ENCODE measurements at places on chromosomes 4 and X.

DNA sequence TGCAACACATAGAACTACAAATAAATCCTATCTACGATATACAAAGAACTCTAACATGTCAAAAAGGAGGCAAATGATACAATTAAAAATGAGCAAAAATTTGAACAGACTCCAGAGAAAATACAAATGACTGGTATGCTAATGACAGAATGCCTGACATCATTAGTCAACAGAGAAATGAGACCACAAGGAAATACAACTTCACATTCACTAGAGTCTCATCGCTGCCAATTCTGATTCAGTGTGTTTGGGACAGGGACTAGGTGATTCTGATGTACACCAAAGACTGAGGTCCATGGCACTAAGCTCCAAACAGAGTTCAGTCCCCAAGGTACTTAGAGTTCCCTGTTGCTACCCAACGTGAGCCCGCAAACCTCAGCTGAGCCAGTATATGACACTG lies 23.4 kb downstream of the SLC2A9 start:
- DNase-seq, result no peak

DNA sequence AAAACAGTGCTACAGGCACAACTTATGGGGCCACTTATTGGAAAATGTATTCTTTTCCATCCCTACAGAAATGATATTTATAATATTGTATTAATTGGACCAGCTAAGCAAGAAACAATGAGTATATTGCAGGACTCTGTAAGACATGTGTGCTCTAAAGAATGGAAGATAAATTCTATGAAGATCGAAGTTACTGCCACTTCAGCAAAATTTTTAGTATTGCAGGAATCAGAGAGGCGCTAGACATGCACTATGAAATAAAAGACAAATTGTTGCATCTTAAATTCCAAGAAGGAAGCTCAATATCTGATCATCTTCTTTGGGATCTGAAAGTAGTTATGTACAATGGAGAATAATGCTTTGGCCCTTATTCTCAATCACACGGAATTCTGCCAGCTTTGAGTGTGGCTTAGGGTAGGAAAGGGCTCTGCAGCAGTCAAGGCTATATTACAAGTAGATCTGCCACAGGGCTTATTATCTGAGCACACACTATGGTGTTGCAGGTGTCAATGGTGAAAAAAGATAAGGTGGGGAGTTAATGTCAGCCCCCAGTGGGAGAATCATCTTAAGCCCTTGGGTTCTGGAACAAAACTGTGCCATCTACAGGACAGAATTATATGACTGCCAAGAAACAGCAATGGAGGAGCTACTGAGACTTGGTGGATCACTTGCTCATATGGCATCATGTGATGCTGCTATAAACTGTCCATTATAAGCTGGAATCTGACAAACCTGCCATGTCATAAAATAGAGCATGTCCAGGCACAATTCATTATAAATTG lies 334.0 kb upstream of the NDST3 start:
- DNase-seq, result no peak

DNA sequence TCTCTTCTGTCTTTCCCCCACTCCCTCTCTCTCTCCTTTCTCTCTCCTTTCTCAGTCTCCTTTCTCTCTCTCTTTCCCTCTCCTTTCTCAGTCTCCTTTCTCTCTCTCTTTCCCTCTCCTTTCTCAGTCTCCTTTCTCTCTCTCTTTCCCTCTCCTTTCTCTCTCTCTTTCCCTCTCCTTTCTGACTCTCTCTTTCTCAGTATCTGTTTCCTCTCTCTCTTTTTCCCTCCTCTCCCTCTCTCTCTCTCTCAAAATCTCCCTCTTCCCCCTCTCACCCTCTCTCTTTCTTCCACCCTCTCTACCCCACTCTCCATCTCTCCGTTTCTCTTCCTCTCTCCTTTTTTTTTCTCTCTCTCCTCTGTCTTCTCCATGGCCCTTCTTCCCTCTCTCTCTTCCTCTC lies 258.8 kb downstream of the ASMT start:
- no peak for DNase-seq

DNA sequence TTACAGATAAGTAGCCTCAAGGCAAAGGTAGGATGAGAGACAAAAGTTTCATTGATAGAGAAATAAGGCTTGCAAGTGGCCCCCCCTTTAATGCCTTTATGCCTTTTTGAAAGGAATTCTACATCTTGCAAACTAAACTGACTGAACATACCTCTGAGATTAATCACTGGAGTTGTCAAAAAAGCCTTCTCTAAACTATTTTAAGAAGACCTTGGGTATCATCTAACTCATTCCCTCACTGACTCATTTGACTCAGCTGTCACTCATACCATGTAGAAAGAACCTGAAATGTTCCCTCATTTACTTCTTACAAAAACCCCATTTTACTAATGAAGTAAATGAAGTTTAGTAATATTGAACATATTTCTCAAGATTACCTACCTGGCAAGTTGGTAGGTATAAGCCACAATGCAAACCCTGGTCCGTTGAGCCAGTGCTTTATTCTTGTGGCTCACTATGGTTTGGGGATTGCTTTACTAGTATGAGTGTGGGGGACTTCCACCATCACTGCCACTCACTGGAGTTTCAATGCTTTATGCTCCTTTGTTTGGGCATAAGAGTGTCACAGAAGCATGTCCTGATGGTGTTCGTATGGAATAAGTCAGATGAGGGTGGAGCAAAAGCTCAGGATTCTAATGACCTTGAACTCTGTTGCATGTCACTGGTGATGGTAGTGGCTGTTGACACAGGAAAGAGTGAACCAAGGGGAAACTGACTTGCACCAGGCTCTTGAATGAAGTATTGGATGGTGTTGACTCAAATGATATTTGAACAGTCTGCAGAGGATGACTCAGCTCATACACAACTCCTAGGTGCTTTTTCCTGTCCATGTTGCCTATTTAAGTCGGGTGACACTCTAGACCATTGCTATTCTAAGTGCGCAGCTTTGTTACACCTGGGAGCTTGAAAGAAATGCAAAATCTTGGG lies 305.5 kb upstream of the EMCN start:
- peak; percentile 17 for DNase-seq

- DNase-seq, result no peak
Measured at GRCh38 chr4:74878323-74878722, 54.6 kb upstream of the PARM1 start.

DNA sequence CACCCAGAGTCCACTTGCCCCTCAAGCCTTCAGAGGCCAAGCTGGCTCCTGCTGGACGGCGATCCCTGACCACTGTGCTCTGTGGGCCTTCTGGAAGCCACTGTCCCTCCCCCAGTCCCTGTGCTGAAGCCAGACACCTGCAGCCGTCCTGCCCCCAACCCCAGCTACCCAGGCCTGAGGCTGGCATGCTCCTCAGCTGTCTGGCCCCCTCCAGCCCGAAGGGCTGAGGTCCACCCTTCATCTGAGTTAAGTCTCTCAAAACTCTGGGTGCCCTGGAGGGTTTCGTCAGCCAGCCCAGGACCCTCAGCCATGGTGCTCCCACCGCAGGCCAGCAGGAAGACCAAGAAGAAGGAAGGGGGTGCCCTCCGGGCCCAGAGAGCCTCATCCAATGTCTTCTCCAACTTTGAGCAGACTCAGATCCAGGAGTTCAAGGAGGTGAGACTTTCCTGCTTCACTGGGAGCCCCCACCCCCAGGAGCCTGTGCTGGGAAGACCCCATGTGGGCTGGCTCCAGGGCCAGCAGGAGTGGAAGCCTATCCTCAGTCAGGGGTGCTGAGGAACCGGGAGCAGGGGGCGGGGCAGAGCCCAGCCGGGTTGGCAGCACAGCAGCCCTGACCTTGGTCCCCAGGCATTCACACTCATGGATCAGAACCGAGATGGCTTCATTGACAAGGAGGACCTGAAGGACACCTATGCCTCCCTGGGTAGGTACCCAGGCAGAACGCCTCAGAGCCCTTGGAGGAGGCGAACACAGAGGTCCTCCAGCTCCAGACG lies 4.2 kb downstream of the MYL5 start:
- no peak for DNase-seq

- DNase-seq, result no peak
Measured at GRCh38 chr4:89222170-89222569, 85.4 kb downstream of the GPRIN3 start.

- no peak for DNase-seq
Measured at GRCh38 chrX:17828171-17828570, 32.9 kb downstream of the RAI2 start.

GRCh38 chr4:15427161-15427560 lies 672 bp upstream of the C1QTNF7 start:
- DNase-seq, result no peak

All from stimulated activated naive B cell treated with anti-CD40 and anti-IgM and Interleukin-4, amounts not matched to agents 10 μg/mL and 1 μg/mL and 100 μg/mL, for 72 hours (primary cell).